ENCODE measurements at places on chromosomes 4 and X. TPM values are rescaled to one million over a fixed set of nuclear protein-coding genes. Genes with fewer than 3 reads are reported as not detected.

The RAB33A gene
- total RNA-seq, result 10.1 TPM

The KIAA1210 gene
- not detected for total RNA-seq

The EXOC1L gene
- not detected for total RNA-seq

The RPS3A gene
- 2,166 TPM for total RNA-seq

The PWWP3B gene
- 0.15 TPM for total RNA-seq

The HTN3 gene
- total RNA-seq, result not detected
